CD4-positive, alpha-beta T cell treated with Interleukin-21 for 1 hour (primary cell): ENCODE measurements at places on chromosomes 13 and 19.

- DNase-seq: no peak
Observed at GRCh38 chr19:41023193-41023592, 32.1 kb downstream of the CYP2B6 start.

DNA sequence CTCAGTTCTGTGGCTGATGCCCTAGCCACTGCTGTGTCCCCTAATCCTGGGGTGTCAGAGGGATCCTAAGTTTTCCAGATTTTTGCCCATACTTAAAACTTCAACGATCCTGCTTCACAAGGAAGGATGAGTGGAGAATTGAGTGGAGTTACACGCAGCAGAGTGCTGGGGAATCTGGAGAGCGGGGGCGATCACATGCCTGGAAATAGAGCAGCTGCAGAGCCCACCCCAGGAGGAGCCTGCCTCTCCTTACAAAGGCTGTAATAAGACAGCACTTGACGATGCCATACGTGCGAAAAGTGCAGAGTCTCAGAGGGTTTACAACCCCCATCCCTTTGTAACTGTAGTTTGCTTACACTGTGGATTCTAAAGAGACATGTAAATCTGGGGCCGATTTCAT lies 40.6 kb downstream of the SUGP2 start:
- DNase-seq: no peak

DNA sequence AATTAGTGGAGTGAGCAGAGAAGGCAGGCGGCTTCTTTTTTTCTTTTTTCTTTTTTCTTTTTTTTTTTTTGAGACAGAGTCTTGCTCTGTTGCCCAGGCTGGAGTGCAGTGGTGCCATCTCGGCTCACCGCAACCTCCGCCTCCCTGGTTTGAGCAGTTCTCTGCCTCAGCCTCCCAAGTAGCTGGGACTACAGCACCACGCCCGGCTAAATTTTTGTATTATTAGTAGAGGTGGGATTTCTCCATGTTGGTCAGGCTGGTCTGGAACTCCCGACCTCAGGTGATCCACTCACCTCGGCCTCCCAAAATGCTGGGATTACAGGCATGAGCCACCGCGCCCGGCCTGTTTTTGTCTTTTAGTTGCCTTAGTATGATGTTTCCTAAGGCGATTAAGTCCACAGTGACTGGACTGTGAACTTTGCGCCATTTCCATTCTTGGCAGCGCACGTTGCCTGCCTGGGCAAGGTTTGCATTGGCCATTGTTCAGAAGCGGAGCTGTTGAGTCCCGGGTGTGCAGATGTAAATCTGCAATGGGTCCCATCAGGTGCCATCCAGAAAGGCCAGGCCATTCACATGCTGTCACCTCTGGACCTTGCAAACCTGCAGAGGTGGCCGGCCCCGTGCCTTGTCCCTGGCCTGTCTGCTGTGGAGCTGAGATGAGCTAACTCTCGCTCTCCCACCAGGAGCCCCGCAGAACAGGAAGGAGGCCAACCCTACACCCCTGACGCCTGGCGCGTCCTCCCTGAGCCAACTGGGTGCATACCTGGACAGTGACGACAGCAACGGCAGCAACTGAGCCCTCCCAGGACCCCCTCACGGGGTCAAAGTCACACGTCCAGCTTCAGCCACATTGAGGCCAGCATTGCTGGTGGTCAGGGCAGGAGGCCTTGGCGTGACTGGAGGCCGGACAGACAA lies 10.9 kb upstream of the SHD start:
- no peak for DNase-seq

- no peak for DNase-seq
Observed at GRCh38 chr13:34294483-34295129, 476.7 kb downstream of the RFC3 start.

DNA sequence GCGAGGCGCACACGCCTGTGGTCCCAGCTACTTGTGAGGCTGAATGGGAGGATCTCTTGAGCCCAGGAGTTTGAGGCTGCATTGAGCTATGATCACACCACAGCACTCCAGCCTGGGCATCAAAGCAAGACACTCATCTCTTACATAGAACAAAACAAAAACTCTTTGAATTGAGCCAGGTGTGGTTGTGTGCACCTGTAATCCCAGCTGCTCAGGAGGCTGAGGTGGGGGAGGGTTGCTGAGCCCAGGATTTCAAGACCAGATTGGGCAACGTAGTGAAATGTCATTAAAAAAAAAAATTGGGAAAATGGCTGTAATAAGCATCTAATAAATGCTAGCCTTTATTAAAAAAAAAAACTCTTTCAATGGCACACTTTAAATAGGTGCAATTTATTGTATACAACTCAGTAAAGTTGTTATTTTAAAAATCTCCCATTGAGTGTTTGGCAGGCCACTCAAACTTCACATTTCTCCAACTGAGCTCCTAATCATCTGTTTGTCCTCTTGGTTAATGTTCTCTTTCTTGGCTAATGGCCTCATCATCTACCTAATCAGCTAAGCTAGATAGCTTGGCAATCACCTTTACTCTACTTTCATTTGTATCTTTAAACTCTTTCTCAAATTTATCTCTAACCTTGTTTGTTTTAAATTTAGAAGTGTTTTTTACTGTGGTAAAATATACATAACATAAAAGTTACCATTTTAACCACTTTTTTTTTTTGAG lies 28.1 kb upstream of the HMGB1 start:
- no peak for DNase-seq

GRCh38 chr13:112737294-112737693 lies 47.5 kb downstream of the ATP11A start:
- no peak for DNase-seq

DNA sequence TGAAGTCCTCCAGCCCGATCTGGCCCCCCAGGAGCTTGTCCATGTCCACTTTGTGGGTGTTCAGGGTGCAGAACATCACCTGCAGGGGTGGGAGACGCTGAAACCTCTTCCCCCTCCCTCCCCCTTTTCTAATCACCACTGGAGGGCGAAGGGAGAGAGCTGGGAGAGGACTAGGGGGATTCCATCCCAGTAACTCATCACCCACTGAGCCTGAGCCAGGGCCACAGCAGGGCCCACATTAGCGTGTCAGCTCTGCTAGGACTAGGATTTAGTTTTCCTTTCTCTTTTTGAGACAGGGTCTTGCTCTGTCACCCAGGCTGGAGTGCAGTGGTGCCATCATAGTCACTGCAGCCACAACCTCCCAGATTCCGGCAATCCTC lies 5.5 kb upstream of the PTGER1 start:
- no peak for DNase-seq

- DNase-seq: no peak
Observed at GRCh38 chr19:38815059-38816001, 2.6 kb upstream of the LGALS4 start.

GRCh38 chr13:77760893-77761292 lies 63.4 kb downstream of the SLAIN1 start:
- DNase-seq: no peak

DNA sequence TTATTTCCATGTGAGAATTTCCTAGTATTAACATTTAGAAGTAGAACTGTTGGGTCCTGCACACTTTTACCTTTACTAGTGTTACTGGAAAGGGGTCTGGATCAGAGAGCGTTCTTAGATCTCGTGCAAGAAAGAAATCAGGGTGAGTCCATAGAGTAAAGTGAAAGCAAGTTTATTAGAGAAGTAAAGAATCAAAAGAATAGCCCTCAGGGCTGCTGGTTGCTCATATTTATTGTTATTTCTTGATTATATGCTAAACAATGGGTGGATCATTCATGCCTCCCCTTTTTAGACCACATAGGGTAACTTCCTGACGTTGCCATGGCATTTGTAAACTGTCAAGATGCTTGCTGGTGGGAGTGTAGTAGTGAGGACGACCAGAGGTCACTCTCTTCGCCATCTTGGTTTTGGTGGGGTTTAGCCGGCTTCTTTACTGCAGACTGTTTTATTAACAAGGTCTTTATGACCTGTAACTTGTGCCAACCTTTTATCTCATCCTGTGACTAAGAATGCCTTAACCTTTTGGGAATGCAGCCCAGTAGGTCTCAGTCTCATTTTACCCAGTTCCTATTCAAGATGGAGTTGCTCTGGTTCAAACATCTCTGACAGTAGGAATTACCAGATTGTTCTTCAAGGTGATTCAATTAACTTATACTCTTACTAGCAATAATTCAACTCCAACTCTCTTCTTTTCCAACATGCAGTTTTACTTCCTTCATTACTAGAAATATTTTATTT lies 27.4 kb downstream of the NDFIP2 start:
- no peak for DNase-seq

- DNase-seq: no peak
Observed at GRCh38 chr13:26377038-26377437, 123.1 kb downstream of the CDK8 start.

GRCh38 chr19:38047049-38047438 lies 140.0 kb downstream of the SIPA1L3 start:
- DNase-seq: no peak

GRCh38 chr13:110625771-110626321 lies 10.5 kb downstream of the NAXD start:
- DNase-seq: no peak

- DNase-seq: peak; percentile 83
Observed at GRCh38 chr19:12784871-12785430, 6.3 kb upstream of the JUNB start.

DNA sequence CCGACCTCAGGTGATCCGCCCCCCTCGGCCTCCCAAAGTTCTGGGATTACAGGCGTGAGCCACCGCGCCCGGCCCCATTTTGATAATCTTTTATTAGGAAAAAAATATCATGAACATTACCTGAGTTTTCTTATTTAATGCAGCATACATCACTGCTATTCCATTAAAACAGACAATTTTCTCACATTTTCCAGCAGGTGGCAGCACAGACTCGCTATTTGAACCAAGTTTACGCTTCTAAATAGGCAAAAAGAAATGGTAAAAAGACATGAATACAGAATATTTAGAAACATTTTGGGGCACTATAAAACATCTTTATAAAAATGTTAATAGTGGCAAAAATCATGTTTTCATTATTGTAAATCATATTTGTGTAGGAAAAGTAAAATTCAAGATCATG lies 903.1 kb downstream of the SLITRK6 start:
- DNase-seq: peak; percentile 34

GRCh38 chr13:83215627-83216026 lies 666.6 kb downstream of the SLITRK1 start:
- DNase-seq: no peak

DNA sequence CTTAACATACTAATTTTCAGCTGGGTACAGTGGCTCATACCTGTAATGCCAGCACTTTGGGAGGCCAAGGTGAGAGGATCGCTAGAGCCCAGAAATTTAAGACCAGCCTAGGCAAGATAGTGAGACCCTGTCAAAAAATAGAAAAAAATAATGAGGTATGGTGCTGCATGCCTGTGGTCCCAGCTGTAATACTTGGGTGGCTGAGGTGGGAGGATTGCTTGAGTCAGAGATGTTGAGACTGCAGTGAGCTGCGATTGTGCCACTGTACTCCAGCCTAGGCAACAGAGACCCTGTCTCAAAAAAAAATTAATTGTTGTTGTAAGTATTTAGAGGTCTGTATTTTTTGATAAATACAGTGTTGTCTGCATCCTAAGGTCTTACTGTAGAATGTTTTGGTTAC lies 66.8 kb downstream of the FNDC3A start:
- no peak for DNase-seq

- DNase-seq: no peak
Observed at GRCh38 chr13:26010487-26011207, 41.2 kb downstream of the SHISA2 start.

- DNase-seq: no peak
Observed at GRCh38 chr19:4707956-4708650, 15.5 kb downstream of the DPP9 start.

GRCh38 chr19:6712231-6712630 lies 8.2 kb downstream of the C3 start:
- no peak for DNase-seq

- no peak for DNase-seq
Observed at GRCh38 chr19:42091742-42092141, 15.8 kb downstream of the ZNF574 start.

GRCh38 chr19:38714354-38714778 lies 29.9 kb downstream of the CAPN12 start:
- DNase-seq: no peak

GRCh38 chr13:113978741-113979481 lies 5.0 kb upstream of the C13orf46 start:
- no peak for DNase-seq

DNA sequence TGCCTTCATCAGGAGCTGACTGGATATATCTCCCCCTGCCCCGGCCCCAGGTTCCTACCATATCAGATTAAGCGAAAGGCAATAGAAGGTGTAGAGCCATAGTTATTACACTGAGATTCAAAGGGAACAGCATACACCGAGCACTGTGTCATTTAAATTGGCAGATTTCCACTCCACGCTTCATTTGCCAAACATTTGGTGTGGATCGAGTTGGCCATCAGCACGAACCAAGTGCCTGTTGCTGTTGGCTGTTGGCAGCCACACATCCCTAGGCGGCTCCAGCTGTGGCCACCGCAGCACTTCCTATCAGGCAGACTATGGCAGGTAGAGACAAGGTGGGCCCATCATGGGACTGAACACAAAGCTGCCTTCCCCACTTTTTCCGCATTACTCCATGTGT lies 115.8 kb downstream of the CCNA1 start:
- no peak for DNase-seq

- no peak for DNase-seq
Observed at GRCh38 chr13:110113284-110113764, 193.6 kb downstream of the COL4A1 start.

GRCh38 chr13:54945973-54946372 lies 1917.4 kb downstream of the OLFM4 start:
- no peak for DNase-seq

- DNase-seq: no peak
Observed at GRCh38 chr13:51154029-51154555, 43.0 kb upstream of the C13orf42 start.

- DNase-seq: no peak
Observed at GRCh38 chr13:48231933-48232332, 1.1 kb upstream of the ITM2B start.

DNA sequence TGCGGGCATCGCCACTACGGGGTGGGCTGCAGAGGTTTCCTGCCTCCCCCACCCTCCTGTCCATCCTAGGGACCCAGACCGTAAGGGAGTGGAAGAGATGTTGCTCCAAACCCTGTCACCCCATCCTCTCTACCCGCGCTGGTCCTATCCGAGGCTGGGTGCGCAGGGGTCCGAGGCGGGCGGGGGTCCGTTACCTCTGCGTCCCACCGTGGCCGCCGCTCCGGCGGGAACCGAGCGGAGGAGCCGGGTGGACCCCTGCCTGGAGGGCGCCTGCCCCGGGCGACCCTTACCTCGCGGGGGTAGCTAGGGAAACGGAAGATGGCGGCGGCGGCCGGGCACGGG lies at the start of gene DGKH:
Gene DGKH, plus strand, starts transcription at position 307 of the 342 bp plus-strand sequence. CDS start 126 bp downstream, outside the sequence.
- no peak for DNase-seq

DNA sequence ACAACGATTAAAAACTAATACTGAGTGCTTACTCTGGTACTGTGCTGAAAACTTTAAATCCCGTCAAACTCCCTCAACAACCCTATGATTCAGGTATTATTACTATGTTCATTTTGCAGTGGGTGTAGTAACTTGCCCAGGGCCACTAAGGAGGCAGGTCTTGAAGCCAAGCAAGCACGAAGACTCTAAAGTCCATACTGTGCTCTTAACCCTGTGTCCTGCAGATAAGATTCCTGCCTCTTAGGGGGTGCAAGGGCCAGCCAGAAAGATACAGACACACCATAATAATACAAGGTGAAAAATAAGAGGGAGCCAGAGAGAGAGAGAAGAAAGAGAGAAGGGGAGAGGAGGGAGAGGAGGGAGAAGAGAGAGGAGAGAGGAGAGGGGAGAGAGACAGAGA lies 95.5 kb downstream of the CDADC1 start:
- no peak for DNase-seq
